ENCODE measurements at places on chromosomes 5 and 9.

DNA sequence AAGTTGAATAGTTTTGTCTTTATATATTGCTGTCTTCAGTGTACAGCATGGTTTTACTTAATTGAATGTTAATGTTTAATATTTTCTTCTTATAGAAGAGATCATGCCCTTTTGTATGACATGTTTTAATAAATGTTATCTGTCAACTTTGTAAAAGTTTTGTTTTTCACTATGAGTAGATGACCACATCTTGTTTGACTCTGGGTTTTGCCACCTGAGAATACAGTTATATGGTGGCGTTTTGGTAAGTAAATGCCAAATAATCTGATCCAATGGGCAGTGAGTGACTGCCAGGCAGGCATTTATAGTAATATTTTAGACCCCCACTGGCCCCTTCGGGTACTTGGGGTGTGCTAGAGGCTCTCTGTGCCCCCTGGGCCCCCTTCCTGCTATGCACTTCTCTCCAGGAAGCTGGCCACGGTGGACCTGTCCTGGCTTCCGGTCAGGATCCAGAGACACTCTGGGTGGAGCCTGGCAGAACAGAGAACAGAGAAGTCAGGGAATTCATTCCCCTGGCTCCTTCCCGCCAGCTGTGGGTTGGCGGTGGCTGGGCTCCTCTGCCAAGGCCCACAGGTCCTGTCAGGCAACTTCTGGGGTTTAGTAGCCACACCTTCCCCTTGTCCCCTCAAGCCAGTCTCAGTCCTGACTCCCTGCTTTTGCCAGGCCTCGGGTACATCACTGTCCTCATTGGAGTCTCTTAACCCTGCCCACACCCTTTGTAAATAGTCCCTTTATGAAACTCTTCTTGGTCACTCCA is 22.2 kb upstream of the ZBTB34 start:
- no peak for DNase-seq

DNA sequence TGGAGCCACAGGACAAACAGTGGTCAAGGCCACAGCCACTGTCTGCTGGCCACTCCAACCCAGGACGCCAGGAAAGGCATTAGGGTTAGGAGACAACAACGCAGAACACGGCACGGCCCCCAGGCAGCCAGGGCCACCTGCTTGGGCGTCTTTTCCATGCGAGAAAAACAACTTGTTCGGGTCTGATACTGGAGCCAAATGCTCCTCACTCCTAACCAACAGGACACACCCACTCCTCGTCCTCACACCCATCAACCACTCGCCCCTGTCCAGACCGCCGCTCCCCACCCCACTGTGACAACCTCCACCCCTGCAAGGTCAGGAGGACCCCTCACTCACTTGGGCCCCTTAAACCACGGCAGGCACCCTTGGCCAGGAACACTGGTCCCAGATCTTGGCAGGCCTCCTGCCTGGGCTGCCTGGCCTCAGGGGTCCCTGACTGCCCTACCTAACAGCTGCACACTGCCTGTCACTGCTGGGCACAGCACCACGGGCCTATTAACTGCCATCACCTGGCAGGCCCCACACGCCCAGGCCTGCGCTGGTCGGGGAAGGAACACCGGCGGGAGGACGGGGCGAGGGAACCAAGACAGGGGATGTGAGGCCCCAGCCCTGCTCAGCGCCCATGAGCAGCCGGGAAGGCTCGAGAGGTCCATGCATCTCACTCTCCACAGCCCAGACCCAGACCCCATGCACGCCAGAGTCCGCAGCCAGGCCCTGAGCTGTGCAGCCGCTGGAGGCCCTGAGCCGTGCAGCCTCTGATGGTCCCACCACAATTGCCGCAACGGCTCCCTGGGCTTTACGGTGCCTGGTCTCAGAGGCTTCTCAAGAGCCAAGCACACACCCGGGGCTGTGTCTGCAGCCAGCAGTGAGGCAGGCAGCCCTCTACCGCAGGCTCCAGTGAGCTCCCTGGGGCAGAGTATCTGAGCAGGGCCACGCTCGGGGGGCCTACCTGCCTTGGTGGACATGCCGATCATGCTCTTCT is 13.8 kb downstream of the CLPTM1L start:
- DNase-seq = no peak

DNA sequence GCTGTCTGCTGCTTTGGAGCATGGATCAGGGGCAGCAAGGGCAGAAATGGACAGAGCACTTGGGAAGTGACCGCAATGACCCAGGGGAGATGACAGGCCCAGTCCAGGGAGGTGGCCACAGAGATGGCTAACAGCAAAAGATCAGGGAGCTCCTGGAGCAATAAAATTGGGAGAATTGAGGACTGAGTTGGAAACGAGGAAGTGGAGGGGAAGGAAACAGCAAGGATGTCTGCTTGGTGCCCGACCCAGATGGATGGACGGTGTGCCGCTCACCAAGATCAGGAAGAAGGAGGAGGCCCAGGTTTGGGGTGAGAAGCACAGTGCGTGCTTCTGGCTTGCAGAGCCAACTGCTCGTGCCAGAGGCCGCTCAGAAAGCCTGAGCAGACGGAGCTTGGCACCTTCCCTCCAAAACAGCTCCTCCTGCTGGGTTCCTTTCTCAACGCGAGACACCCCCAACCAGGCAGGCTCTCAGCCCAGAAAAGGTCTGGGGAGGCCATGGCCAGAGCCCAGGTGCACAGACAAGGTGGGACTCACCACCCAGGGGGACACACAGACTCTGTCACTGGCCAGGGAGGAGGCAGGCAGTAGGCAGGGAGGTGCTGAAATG is 1.7 kb upstream of the SLC34A1 start:
- DNase-seq = no peak

- no peak for DNase-seq
Measured at GRCh38 chr5:9720361-9720760, 90.2 kb upstream of the TAS2R1 start.

GRCh38 chr5:160262151-160263074 is 33.1 kb downstream of the FABP6 start:
- DNase-seq = no peak

DNA sequence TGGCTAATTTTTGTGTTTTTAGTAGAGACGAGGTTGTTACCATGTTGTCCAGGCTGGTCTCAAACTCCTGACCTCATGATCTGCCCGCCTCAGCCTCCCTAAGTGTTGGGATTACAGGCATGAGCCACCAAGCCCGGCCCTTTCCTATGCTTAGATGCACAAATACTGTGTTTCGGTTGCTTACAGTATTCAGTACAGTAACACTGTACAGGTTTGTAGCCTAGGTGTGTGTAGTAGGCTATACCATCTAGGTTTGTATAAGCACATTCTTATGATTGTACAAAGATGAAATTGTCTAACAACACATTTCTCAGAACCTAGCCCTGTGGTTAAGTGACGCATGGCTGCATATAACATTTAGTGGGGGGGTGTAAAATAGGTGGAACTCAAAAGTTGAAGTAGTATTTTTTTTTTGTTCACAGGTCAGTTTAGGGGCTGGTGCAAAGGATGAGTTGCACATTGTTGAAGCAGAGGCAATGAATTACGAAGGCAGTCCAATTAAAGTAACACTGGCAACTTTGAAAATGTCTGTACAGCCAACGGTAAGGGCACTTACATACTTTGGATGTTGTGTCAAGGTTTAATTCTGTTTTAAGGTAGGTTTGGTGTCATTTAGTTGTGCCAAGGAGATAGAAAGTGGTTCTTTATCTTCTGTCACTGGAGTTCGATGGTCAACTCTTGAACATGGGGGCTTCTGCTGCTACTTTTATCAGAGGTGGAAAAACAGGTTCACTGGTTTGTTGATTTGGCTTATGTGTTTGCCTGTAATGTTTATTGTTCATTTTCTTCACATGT is 3.4 kb downstream of the NPM1 start:
- DNase-seq = no peak

DNA sequence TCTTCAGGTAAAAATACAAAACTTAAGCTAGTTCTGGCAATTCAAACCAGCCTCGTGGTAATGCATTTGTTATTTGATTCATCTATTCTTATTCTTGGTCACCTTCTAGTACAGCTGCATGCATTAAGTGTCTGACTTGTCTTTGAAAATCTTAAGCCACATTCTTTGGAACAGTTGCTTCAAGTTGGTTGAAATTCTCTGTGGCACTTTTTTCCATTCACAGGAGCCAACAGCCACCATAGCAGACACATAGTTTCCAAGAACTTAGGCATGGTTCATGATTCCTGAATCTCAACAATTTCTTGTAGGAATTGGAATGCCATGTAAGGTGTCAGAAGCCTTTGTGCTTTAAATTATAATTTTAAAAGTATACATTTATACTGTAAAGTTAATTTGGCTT is 47.4 kb upstream of the MEF2C start:
- DNase-seq = no peak

GRCh38 chr9:133730994-133731715 is 7.0 kb downstream of the SARDH start:
- DNase-seq = no peak

- DNase-seq = no peak
Measured at GRCh38 chr9:113919382-113919781, 43.3 kb downstream of the ZNF618 start.

DNA sequence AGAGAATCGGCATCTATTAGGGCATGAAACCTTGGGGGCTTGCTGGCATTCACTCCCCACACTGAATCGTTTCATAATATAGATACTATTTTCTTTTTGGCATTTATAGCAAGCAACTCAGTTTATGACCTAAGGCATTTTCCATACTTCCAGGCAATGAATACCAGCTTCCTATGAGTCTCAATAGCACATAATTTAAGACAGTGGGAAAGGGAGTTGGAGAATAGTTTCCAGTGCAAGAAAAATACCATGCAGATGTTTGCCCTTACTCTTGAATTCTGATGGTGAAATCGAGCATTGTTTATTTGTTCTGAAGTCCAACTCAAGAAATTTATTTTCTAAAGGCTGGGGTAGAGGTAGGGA is 175.8 kb upstream of the KLF9 start:
- peak; percentile 73 for DNase-seq

GRCh38 chr5:52801329-52801728 is 13.6 kb downstream of the ITGA1 start:
- no peak for DNase-seq

- no peak for DNase-seq
Measured at GRCh38 chr9:136728548-136729123, 14.1 kb downstream of the LCN10 start.

- DNase-seq = no peak
Measured at GRCh38 chr5:31671339-31671741, 32.4 kb downstream of the PDZD2 start.

- DNase-seq = no peak
Measured at GRCh38 chr9:110160123-110160522, 47.8 kb downstream of the C9orf152 start.

- no peak for DNase-seq
Measured at GRCh38 chr5:34041247-34041972, 1.6 kb downstream of the C1QTNF3 start.

DNA sequence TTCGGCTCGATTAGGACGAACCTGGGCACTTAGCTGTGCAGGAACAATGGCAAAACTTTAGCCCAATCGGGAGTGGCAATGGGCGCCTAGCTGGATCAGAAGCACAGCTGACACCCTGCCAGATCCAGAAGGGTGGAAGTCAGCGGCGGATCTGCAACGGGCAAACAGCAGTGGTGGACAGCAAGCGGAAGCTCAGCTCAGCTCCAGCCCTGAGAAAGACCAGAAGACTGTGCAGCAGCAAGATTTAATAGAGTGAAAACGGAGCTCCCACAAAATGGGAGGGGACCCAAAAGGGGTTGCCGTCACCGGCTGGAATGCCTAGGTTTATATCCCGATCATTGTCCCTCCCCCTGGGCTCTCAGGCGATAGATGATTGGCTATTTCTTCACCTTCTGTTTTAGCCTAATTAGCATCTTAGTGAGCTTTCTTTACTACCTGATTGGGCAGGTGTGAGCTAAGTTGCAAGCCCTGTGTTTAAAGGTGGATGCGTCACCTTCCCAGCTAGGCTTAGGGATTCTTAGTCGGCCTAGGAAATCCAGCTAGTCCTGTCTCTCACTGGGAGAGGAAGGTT is 1237.9 kb downstream of the CDH12 start:
- no peak for DNase-seq

GRCh38 chr9:90169490-90169889 is 473.1 kb downstream of the DIRAS2 start:
- DNase-seq = no peak

DNA sequence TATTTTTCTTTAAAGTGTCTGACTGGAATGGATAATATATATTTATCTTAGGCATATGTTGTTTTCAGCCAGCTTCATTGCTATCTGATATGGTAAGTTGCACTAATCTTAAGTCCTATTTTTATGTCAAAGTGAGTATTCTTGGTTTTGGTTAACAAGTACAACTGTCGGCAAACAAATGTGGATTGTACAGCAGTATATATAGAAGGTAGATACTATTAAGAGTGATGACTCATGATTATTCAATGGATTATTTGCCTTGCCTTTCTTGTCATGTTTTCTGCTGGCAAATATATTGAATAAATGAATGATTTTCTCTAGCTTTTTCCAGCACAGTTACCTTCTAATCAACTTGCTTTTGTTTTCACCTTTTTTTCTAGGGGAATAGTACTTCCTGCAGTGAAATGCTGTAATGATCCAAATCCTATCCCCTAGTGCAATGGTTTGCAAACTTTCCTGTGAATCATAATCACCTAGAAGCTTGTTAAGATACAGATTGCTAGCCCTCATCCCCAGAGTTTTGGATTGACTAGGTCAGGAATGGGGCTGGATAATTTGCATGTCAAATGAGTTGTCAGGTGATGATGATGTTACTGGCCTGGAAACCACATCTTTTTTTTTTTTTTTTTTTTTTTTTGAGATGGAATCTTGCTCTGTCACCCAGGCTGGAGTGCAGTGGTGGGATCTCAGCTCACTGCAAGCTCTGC is 60.8 kb upstream of the ARRDC3 start:
- DNase-seq = no peak

DNA sequence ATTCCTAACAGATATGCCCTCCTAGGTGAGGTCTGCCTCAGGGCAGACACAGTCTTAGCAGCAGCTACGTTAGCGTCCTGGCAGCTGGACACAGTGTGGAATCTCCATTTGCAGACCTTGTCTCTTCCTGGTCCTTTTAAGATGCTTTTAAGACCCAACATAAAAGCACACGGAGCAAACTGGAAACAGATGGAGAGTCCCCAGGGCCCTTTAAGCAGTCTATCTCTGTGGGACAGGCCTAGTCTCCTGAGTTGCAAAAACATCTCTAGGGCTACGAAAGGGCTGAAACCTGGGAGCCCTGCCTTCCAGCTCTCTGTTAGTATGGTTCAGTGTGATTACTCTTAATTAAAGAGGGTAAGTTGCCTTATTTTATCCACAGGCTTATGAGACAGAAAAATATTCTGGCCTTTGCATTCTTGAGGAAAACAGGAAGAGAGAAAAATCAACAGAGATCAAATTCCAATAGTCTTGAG is 66.0 kb upstream of the GNA14 start:
- peak; percentile 44 for DNase-seq

DNA sequence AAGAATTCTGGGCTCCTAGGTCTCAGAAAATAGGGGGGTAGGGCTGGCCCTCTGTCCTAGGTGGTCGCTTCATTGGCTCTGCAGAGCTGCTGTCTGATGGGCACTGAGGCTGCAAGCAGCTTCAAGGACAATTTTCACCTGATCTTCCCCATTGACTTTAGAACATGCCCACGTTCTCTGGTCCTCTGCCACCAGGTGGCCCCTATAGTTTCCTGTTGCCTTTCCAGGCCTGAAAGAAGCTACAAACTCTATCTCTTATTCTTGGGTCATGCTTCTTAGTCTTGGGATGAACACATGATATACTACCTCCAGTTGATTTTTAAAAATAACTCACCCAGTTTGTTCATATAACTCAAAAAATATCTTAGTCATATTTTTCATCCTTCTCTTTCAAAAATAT is 26.3 kb downstream of the SPZ1 start:
- no peak for DNase-seq

Measured in GM04503 (cell line).